Left lobe of liver (tissue), 2 donors: ENCODE measurements at places on chromosomes 16 and 17. TPM values are rescaled to one million over a fixed set of nuclear protein-coding genes. Genes with fewer than 3 reads are reported as not detected.
A peak's percentile ranks its signal among the peaks of the same experiment; 100 is the strongest.

The PMFBP1 gene
- total RNA-seq: 0.48 TPM

The KCNJ18 gene
- total RNA-seq: not detected

The SLC35G6 gene
- total RNA-seq: not detected

The KREMEN2 gene
- total RNA-seq: not detected

The SLC4A1 gene
- total RNA-seq: 1.8 TPM

The ACSM2A gene
- total RNA-seq: 359 TPM

DNA sequence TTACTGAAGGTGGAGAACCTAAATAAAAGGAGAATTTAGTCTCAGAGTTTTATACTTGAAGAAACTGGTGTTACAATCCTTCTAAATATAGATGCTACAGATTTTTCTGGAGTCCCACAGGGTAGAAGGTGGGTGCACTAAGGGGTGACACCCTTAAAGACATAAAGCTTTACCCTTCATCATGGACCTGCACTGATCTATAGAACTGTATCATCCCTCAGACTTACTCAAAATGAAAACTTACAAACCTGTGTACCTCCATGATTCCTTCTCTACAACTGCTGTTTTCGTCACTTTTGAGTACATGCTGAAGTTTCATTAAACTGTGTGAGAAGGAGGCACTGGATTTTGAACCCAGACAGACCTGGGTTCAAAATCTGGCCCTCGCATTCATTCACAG lies 169.5 kb upstream of the NOG start:
- DNase-seq: no peak

- DNase-seq: peak; percentile 65
Observed at GRCh38 chr16:48542020-48542473, 67.9 kb downstream of the N4BP1 start.

DNA sequence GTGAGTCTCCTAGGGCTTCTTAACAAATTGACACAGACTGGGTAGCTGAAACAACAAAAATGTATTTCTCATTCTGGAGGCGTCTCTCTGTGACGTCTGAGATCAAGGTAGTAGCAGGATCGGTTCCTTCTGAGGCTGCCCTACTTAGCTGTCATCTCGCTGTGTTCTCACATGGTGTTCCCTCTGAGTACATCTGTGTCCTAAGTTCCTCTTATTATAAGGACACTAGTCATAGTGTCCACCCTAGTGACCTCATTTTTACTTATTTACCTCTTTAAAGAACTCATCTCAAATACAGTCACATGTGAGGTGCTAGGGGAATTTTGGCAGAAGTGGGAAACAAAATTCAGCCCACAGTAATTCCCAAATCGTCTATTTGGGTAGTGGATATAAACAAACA lies 529.1 kb downstream of the NPIPA7 start:
- no peak for DNase-seq

DNA sequence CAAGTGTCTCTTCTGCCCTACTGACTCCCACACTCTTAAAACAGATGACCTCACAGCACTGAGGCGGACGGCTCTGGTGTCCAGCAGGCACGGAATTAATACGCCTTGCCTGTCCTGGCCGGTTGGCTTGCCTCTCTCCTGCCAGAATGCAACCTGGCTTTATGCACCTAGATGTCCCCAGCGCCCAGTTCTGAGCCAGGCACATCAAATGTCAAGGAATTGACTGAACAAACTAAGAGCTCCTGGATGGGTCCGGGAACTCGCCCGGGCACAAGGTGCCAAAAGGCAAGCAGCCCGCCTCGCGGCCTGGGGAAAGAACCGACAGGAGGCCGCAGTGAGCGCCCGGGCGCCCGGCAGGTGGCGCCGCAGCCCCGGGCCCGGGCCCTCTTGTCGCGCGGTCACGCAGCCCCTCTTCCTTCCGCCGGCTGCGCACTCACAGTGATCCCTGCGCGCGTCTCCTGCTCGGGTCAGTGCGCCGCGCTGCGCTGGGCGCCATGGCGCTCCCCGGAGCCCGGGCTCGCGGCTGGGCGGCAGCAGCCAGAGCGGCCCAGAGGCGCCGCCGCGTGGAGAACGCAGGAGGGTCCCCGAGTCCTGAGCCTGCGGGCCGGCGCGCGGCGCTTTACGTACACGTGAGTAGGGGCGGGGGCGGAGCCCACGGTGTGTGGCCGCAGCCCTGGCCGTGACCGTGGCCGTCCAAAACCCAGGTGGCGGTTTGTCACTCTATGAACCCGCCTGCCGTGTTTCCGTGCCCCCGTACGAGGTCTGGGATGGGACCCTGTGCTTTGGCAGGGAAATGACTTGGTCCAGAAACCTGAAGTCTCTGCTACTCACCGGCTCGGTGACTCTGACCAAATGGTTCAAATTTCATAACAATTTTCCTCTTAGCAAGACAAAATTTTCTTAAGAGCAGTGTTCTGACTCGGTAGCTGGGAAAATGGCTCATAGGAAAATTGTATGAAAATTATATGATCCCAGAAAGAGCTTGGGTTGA lies at the start of gene RSAD1:
Gene RSAD1, plus strand, starts transcription at position 470 of the 991 bp plus-strand sequence. Its CDS starts 25 bp downstream, at position 495.
- peak; percentile 91 for DNase-seq

DNA sequence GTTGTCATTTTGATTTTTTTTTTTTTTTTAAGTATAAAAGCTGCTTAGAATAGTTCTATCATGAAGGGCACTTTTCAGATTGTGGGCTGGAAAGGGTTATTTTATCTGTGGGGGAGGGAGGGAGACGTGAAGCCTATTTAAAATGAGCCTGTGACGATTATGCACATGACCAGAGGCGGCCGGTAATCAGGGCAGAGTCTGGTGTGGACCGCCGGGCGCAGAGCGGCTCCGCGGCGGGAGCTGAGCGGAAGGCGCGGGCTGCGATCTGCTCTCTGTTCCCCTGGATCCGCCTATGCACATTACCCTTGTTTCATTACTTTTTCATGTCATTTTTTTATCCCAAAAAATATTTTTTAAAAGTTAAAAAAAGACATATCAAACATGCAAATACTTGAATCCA lies 23.5 kb downstream of the TMC6 start:
- DNase-seq: no peak

DNA sequence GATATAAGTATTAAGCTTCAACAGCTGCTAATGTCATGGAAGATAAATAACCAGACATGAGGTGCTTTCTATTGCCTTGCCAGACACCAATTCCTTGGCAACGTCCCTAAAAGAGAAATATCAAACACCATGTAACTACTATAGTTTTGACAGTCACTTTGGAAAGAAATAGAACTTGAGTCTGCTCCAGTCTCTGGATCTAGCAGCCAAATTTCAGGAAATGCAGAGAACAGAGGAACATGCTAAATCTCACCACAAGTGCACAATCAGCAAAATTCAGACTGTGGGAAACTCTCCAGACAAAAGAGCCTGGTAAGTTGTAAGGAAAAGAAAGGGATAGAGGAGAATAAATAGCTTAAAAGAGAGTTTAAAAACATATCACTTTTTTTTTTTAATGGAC lies 28.4 kb upstream of the TANC2 start:
- no peak for DNase-seq

DNA sequence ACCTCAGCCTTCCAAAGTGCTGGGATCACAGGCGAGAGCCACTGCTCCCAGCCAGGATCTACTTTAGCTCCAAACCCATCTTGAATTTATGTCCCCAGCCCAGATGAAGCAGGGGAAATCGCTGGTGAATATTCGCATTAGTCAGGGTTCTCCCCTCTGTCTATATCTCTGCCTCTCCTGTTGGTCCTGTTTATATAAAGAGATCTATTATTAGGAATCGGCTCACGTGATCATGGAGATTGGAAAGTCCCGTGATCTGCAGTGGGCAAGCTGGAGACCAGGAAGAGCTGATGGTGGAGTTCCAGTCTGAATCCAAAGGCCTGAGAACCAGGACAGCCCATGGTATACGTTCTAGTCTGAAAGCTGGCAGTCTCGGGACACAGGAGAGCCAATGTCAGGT lies 382.8 kb downstream of the SEC14L1 start:
- no peak for DNase-seq

DNA sequence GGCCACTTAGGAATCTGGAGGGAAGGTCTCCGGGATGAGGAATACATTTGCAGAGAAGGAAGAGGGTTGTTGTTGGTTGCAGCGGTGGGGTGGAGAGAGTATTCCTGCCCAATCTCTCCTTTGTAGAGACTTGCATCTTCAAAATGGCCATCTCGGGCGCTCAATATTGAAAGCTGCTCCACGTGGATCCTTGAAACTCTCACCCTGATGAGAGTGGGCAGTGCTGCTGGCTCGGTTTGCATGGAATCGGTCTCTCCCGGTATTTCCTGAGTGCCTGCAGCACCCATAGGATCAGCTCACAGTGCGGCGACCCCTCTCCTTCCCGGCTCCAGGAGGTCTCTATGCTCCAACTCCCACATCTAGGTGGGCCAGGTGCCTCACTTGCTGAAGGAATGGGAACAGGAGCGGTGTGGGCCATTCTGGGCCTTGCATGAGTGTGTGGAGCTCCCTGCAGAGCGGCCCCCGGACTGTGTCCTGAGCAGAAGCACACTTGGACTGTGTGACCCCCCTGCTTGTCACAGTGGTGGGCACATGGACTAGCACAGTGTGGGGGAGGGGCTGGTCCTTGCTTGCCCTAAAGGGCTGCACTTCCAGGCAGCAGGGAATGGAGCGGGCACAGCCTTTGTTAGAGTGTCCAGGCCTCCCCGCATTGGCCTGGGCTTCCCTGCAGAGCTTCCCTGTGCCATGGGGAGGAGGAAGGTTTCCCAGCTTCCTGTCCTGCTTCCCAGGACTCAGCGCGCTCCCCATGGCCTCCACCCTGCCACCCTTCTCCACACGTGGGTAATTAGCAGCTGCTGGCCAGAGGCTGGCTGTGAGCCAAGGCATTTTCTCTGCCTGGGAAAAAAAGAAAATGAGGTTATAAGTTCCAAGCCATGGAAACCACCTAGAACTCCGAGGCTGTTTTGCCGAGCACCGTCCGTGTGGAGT lies 139.3 kb downstream of the IRF8 start:
- no peak for DNase-seq

DNA sequence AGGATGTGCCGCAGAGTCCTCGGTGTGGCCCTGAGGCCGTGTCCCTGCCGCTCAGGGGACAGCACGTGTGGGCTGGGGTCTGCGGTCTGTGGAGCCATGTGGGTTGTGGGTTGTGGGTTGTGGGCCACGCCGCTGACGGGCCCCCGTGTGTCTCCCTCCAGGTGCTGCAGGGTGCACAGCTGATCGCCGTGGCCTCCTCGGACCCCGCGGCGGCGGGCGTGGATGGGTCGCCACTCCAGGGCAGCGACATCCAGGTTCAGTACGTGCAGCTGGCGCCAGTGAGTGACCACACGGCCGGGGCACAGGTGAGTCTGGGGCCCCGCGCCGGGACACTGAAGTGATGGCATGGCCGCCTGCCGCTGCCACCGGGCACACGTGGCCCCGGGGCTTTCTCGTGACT lies 120.7 kb downstream of the BANP start:
- no peak for DNase-seq

- no peak for DNase-seq
Observed at GRCh38 chr16:85463672-85464382, 149.3 kb upstream of the GSE1 start.

DNA sequence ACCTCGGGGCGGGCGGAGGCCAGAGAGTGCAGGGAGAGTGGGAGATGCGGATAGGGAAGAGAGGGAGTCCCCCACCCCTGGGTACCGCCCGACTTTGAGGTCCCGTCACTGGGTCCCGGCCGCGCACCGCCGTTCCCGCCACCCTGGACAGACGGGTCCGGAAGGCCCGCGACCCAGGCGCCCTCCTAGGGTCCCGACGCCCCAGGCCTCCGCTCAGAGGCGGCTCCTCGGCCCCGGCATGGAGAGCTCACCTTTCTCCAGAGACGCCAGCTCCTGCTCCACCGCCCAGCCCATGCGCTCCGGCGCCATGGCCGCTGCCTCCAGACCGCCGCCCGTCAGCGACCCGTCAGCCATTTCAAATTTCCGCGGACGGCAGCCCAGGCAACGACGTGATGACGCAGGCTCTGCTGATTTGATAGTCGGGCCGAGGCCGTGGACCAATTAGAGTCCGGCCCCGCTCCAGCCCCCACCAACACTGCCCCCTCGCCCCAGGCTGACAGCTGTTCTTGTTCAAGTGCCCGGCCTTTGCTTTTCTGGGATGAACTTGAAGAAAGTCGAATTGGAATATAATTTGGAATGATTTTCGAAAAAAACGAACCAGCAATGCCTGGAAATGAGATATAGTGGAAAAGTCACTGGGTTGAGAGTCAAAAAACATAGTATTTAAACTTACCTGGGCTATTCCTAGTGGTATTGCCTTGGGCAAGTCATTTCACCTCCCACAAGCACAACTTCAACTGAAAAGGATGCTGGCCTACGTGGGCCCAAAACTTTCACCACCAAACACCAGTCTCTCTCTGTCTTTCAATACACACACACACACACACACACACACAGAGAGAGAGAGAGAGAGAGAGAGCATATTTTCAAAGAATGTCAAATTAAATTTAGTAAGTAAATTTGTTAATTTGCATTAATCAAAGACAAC lies at the start of gene SHCBP1:
Gene SHCBP1, minus strand, starts transcription at position 374 of the 928 bp plus-strand sequence. Its CDS starts 20 bp downstream, at position 354.
- peak; percentile 57 for DNase-seq

GRCh38 chr16:3576211-3576610 lies 992 bp downstream of the NLRC3 start:
- DNase-seq: no peak

GRCh38 chr16:64394061-64394460 lies 727.8 kb downstream of the CDH11 start:
- no peak for DNase-seq

DNA sequence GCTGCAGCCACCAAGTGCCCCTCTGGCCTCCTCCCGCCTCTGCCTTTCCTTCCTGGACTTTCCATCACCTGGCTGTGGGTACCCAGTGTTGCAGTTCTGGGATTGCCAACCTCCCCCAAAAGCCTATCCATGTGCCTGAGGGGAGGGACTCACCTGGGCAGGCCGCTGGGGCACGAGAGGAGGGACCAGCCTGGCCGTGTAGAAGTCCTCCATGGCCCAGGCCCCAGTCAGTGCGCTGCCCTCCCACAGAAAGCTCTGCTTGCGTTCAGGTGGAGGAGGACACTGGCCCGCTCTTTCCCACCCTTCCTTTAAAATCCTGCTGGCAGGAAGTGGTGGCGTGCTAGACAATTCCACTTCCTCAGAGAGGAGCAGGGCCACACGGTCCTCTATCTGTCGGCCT lies 14.2 kb downstream of the SLX4 start:
- no peak for DNase-seq

GRCh38 chr17:1216217-1217088 lies 36.7 kb upstream of the ABR start:
- no peak for DNase-seq

DNA sequence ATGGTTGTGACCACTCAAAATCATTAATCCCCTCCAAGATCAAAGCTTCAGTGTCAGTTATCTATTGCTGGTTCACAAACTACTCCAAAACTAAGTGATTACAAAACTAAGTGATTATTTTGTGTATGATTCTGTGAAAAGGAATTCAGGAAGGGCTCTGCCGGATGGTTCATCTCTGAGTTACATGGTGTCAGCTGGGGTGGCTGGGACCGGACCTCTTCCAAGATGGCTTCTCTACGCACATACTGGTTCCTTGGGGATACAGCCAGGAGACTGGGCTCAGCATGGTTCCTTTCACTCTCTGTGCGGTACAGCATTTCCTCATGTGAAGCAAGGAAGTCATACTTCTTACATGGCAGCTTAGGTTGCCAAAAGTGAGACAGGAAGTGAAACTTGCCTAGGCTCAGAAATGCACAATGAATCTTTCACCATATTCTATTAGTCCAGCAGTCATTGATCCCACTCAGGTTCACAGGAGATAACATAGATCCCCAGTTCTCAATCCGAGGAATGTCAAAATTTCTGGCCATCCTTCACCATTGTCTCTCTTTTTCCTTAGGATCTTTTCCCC lies 97.9 kb upstream of the IRX6 start:
- DNase-seq: no peak

GRCh38 chr17:1313270-1314005 lies 34.0 kb downstream of the TRARG1 start:
- no peak for DNase-seq
